ENCODE measurements at places on chromosomes 16 and 17. TPM values are rescaled to one million over a fixed set of nuclear protein-coding genes. Genes with fewer than 3 reads are reported as not detected.

DNA sequence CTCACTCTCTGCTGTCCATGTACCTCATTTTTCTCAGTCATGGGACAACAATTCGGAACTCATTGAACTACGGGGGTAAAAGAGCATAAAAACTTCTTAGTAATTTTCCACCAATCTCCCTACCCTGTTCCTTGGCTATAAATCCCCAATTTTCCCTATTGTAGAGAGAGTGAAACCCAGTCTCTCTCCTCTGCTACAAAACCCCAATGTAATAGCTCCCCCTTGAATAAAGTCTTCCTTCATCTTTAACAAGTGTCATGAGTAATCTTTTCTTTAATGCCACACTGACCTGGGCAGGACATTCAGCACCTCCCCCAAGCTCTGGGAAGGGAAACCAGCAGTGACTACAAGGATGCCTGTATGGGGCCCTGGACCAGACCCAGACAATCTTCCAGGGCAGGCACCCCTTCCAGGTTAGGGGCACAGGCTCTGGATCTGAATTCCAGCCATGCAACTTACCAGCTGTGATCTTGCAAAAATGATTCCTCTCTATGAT lies 10.2 kb upstream of the EIF1 start:
- DNase-seq, result peak; percentile 41
- peaks cover 8% of the 10 kb centered on the region for H3K27me3 ChIP-seq
- H3K36me3 ChIP-seq, result no peaks in the 10 kb centered on the region
- H3K27ac ChIP-seq, result peak overlapping the region; percentile 28
- no peak overlapping the region for H3K4me3 ChIP-seq
- H3K4me1 ChIP-seq, result no peaks in the 10 kb centered on the region

DNA sequence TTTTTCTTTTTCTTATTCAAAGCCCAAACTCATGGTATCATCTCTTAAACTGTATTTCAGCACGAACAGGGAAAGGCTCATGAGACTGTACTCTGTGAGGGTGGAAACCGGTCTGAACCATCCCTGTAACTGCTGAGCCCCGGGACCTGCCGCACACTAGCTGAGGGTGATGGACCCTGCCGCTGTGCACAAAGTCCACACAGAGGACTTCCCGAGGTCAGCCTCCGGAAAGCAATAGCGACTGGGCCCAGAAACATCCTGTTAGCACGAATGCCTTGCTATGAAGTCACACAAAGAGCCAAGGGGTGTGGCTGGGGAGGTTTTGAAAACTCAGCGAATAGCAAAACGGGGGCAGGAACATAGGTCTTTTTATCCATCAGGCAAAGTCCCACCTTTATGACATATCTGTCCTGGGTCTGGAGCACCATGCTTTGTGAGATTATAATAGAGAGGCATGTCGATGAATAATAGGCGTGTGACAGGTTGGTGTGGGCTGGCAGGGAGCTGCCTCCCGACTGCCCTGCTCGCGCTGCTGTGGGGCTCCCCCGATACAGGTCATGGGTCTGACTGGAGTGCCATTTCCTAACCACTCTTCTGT lies 33.4 kb downstream of the CDK5R1 start:
- H3K36me3 ChIP-seq, result no peaks in the 10 kb centered on the region
- H3K4me3 ChIP-seq, result no peak overlapping the region
- peak; percentile 50 for DNase-seq
- H3K27me3 ChIP-seq, result no peaks in the 10 kb centered on the region
- H3K27ac ChIP-seq, result no peak overlapping the region
- H3K4me1 ChIP-seq, result peaks cover 15% of the 10 kb centered on the region

- H3K36me3 ChIP-seq, result peaks cover 28% of the 10 kb centered on the region
- H3K27me3 ChIP-seq, result no peaks in the 10 kb centered on the region
- peak overlapping the region; percentile 74 for H3K27ac ChIP-seq
- no peak overlapping the region for H3K4me3 ChIP-seq
- H3K4me1 ChIP-seq, result no peaks in the 10 kb centered on the region
Measured at GRCh38 chr17:81924557-81925532, 2.7 kb downstream of the MAFG start.

The MYH13 gene
- total RNA-seq, result not detected

DNA sequence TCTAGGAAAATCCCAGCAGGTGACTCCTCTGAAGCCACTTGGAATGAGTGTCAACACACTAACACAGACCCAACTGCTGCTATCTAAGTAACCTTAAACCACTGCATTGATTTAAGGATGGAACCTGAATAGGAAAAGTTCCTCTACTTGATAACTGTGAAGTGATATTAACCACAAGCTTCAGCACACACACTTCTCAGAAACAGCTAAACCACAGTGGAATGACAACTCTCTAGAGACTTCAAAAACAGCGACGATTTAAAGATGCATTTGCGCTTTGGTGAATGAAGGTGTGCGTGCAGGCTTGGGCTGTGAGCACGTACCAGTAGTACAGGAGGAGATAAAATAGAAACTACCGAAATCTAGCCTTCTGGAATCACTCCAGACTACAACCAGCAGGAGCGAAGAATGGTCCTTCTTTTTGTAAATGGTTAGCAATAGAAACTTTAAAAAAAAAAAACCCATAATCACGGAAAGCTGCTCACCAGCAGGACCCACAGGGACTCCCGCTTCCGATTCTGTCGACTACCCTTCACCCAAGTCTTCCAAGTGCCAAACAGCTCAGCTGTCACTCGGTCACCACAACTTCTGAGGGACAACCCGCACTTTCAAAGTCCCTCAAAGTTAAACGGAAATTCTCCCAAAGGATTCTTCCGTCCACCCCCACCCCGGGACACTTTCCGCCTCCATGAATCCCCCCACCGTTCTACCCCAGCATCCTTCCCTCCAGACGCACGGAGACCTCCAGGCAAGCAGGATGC lies 137.7 kb upstream of the CORO6 start:
- H3K27ac ChIP-seq, result peak overlapping the region; percentile 82
- H3K27me3 ChIP-seq, result no peaks in the 10 kb centered on the region
- DNase-seq, result no peak
- no peaks in the 10 kb centered on the region for H3K4me1 ChIP-seq
- H3K36me3 ChIP-seq, result no peaks in the 10 kb centered on the region

- DNase-seq, result peak; percentile 41
- no peaks in the 10 kb centered on the region for H3K36me3 ChIP-seq
- no peaks in the 10 kb centered on the region for H3K4me1 ChIP-seq
- no peak overlapping the region for H3K27ac ChIP-seq
Measured at GRCh38 chr17:77755410-77755963, 203.0 kb upstream of the TNRC6C start.

The ENPP7 gene
- not detected for total RNA-seq

The NACA2 gene
- total RNA-seq, result not detected

The MCRIP1 gene
- total RNA-seq, result 119 TPM

The LITAFD gene
- not detected for total RNA-seq

DNA sequence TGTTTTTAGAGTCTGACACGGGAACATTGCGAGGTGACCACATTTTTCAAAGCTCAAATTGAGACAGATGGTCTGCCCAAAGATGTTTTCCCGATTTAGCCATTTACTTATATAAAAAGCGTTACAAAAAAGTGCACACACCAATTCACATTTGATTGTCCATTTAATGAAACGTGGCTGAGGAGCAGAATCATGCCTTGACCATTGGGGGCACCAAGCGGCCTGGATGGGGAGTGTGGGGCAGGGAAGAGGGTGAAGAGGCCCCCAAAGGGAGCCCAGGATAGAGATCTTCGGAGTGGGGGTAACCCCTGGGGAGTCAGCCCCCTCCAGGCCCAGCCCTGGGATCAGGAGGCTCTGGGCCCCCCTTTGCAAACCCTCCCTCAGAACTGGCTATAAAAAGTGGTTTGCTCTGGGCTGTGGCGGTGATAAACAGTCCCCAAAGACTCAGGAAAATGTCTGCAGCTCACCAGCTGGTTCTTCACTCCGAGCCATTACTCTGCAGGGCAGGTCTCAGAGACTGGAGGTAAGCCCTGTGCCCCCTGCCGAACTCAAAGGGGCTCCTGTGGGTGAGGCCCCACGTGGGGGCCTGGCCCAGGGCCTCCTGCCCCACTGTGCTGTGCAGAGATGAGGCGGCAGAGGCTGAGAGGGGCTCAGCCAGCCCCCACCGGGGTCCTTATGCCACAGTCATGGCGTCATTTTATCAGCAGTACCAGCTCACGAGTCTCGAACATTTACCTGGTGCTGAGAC lies 105.9 kb upstream of the SEC14L1 start:
- H3K27me3 ChIP-seq, result no peaks in the 10 kb centered on the region
- no peak overlapping the region for H3K27ac ChIP-seq
- no peak for DNase-seq
- no peaks in the 10 kb centered on the region for H3K36me3 ChIP-seq

DNA sequence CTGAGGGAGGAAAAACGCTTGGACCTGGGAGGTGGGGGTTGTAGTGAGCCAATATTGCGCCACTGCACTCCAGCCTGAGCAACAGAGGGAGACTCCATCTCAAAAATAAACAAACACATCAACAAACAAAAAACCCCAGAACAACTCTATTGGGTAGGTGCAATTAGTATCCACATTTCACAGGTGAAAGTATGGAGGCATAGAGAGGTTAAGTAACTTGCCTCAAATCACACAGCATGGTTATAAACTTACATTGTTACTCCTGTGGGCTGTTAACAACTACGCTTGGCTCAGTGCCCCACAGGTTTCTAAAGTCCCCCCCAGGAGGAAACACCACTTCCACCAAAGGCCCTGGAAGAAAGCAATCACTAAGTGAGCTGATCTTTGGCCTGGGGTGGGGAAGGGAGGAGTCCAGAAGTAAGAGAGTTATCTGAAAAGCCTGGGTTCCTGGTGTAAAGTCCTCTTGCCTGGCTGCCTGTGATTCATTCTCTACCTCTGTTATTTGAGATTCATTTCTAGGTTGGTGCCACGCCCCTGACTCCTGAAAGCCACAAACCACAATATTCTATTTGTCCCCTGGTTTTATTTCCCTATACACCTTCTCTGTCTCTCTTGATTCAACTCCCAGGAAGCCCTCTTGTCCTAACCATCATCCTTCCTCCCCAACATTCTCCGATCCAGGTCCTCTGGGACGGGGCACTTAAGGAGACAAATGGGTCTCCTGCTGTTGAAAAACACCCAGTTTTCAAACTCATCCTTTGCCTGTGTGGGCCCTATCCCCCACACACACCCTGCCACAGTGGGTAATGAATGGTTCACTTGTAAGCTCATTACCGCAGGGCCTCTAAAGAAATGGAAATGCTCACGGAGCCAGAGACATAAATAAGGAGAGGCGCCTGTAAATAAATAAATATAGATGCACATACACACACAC lies 195.4 kb downstream of the XYLT1 start:
- no peak overlapping the region for H3K4me3 ChIP-seq
- peaks cover 45% of the 10 kb centered on the region for H3K4me1 ChIP-seq
- H3K36me3 ChIP-seq, result no peaks in the 10 kb centered on the region

- H3K36me3 ChIP-seq, result no peaks in the 10 kb centered on the region
- no peak for DNase-seq
- H3K27ac ChIP-seq, result no peak overlapping the region
Measured at GRCh38 chr16:85746460-85747215, 4.3 kb downstream of the C16orf74 start.

DNA sequence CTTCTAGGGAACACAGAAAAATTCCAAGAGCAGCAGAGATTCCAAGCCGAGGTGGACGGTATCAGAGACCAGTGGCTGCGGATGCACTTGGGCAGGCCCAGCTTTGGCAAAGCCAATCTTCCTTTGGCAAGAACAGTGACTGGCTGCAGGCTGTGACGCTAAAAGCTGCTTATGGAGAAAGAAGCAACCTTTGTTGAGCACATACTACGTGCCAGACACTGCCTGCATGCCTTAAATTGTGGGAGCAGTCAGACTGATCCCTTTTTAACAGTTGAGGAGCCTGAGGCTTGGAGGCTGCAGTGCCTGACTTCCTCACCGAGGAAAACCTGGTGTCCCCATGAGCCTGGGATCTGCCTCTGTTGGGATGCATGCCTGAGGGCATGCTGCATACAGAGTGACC lies 69.0 kb upstream of the AMZ2 start:
- DNase-seq, result no peak
- H3K27me3 ChIP-seq, result no peaks in the 10 kb centered on the region
- no peak overlapping the region for H3K27ac ChIP-seq
- H3K4me3 ChIP-seq, result no peak overlapping the region
- no peaks in the 10 kb centered on the region for H3K4me1 ChIP-seq

GRCh38 chr16:4500272-4500671 lies 24.1 kb downstream of the HMOX2 start:
- H3K27ac ChIP-seq, result peak overlapping the region; percentile 75
- H3K4me1 ChIP-seq, result peaks cover 31% of the 10 kb centered on the region
- no peak overlapping the region for H3K4me3 ChIP-seq
- no peaks in the 10 kb centered on the region for H3K36me3 ChIP-seq
- DNase-seq, result no peak

DNA sequence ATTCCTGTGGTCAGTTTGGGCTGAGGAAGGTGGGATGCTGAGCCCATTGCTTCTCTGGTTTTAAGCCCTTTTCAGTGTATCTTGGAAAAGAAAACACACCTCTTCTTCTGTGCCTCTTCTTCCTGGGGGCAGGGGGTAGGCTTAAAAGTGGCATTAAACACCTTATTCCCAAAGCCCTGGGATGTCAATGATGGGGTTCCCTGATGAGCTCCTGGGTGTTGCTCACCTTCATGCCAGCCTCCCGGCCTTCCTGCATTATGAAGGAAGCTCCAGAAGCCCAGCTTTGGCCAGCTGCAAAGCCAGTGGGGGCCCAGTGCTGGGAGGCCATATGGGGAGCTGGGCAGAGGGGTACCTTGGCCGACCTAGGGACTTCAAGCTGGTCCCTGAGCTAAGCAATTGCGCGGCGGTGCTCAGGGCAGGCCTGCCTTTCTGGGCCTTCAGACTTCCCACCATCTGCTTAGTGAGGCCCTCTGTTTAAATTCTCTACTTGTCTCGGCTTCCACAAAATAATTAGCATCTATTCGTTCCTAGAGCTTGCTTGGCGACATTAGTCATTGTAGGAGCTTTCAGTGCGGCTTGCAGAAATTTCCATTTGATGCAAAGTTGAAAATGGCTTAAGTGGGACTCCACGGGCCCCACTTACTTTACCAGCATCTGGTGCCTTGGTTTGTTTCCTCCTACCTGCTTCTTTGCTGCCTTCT lies 121.7 kb upstream of the NLRP1 start:
- peaks cover 15% of the 10 kb centered on the region for H3K27me3 ChIP-seq
- H3K4me1 ChIP-seq, result no peaks in the 10 kb centered on the region
- no peak overlapping the region for H3K27ac ChIP-seq

DNA sequence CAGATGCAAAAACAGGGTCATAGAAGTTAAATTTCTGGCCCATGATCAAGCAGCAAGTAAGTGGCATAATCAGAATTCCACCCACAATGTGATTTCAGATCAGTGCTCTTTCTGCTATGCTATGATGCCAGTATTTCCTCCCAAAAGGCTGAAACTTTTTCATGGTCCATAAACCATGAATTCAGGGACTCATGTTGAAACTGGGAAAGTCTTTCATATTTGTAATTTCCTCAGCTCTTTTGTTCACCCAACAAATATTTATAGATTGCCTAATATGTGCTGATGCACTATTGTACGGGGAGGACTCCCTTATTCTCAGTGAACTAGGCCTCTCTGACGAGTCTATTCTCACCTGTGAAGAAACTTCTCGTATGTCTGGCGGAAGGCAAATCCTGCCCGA lies 156.3 kb downstream of the MYO1D start:
- no peak for DNase-seq
- no peak overlapping the region for H3K4me3 ChIP-seq
- H3K4me1 ChIP-seq, result no peaks in the 10 kb centered on the region
- no peaks in the 10 kb centered on the region for H3K27me3 ChIP-seq
- no peaks in the 10 kb centered on the region for H3K36me3 ChIP-seq
- H3K27ac ChIP-seq, result no peak overlapping the region

The TMIGD1 gene
- total RNA-seq, result not detected

GRCh38 chr17:2172077-2172851 lies 117.4 kb downstream of the HIC1 start:
- peaks cover 31% of the 10 kb centered on the region for H3K36me3 ChIP-seq
- peak overlapping the region; percentile 90 for H3K27ac ChIP-seq
- DNase-seq, result peak; percentile 96
- H3K27me3 ChIP-seq, result no peaks in the 10 kb centered on the region
- H3K4me1 ChIP-seq, result peaks cover 59% of the 10 kb centered on the region
- no peak overlapping the region for H3K4me3 ChIP-seq

The HOXB3 gene
- total RNA-seq, result 64.3 TPM

The SLC5A11 gene
- total RNA-seq, result 0.14 TPM
